ENCODE measurements at places on chromosomes 12 and 14. TPM values are rescaled to one million over a fixed set of nuclear protein-coding genes. Genes with fewer than 3 reads are reported as not detected.

DNA sequence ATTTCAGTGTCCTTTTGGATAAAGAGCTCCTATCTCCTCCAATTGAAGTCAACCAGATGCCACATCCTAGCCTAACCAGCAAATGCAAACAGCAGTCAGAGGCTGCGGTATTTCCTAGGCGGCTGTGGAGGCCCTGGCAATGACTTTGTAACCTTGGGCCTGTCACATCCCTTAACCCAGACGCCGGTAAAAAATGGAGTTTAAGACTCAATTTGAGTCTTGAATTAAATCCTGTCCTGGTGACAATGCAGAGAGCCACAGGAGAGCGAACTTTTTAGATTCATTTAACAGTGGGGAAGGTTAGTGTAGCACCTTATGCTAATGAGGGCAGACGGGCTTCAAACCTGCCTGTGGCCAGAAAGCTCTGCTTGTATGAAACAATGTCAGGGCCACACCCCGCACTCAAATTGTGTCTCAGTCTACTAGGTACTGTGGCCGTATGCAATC, 1.3 kb downstream of the C12orf75 start:
- H3K27ac ChIP-seq: peak overlapping the region; percentile 74
- DNase-seq: no peak
- peak overlapping the region; percentile 70 for H3K4me3 ChIP-seq
- no peaks in the 10 kb centered on the region for H3K36me3 ChIP-seq

RD3L gene
- total RNA-seq: not detected

HOXC6 gene
- not detected for total RNA-seq

KLRK1 gene
- 1.1 TPM for total RNA-seq

GRCh38 chr12:1357711-1358110, 236.7 kb downstream of the FBXL14 start:
- H3K27me3 ChIP-seq: no peaks in the 10 kb centered on the region
- no peaks in the 10 kb centered on the region for H3K36me3 ChIP-seq
- DNase-seq: no peak
- peaks cover 15% of the 10 kb centered on the region for H3K4me1 ChIP-seq

DNA sequence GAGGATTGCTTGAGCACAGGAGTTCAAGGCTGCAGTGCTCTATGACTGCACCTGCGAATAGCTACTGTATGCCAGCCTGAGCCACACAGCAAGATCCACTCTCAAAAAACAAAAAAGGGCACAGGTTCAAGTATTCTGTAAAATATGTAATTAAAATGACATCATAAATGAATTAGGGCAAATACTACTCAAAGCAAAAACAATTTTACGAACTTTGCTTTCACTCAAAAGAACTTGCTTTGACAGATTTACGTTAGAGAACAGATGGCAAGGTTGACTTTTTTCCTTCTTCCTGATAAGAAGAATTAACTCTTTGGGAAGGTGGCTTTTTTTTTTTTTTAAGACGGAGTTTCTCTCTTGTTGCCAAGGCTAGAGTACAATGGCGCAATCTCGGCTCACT, 44.0 kb upstream of the EAPP start:
- peaks cover 27% of the 10 kb centered on the region for H3K36me3 ChIP-seq
- no peaks in the 10 kb centered on the region for H3K4me1 ChIP-seq
- no peaks in the 10 kb centered on the region for H3K27me3 ChIP-seq
- H3K27ac ChIP-seq: no peak overlapping the region
- no peak for DNase-seq

PXN gene
- 151 TPM for total RNA-seq

- no peaks in the 10 kb centered on the region for H3K36me3 ChIP-seq
- H3K27ac ChIP-seq: no peak overlapping the region
- DNase-seq: no peak
- H3K4me1 ChIP-seq: no peaks in the 10 kb centered on the region
These were observed 187.4 kb downstream of the C12orf42 start for GRCh38 chr12:103308396-103308795.

DNA sequence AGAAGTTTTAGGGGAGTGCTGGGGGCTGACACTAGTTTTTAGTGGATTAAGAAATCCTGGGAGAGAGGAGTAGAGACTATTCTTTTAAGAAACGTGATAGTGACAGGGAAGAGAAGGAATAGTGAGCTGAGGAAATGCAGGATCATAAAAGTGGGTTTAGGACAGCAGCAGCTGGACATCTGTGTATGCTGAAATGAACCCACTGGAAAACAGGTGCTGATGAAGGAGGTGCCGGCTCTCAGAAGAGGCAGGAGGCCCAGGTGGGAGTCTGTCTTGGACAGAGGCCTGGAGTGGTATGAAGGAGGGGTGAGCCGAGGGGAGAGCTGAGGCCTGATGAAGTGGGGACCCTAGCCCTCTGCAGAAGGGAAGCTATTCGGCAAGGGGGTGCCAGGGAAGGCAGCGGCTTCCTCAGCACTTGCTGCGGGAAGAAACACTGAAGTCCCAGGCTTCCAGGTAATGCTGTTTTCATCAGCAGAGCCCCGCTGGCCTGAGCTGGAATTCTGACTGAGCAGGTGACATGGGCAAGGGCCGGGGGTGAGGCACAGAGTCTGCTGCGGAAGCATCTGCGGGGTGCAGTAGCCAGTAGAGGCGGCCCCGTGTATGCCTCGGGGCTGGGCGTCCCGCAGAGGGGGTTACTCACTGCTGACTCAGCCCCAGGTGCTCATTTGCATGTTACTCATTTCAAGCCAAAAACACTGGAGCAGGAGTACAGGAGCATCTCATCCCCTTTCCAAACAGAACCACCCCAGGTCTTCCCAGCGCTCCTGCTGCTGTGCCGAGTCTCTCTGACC, 89.7 kb downstream of the TMCC3 start:
- H3K4me3 ChIP-seq: no peak overlapping the region
- H3K36me3 ChIP-seq: no peaks in the 10 kb centered on the region
- H3K27ac ChIP-seq: peak overlapping the region; percentile 31
- DNase-seq: peak; percentile 77
- H3K4me1 ChIP-seq: peaks cover 19% of the 10 kb centered on the region
- H3K27me3 ChIP-seq: peaks cover 19% of the 10 kb centered on the region

GRCh38 chr12:113184098-113184899, 979 bp downstream of the DDX54 start:
- DNase-seq: peak; percentile 76
- H3K4me3 ChIP-seq: peak overlapping the region; percentile 86
- peaks cover 11% of the 10 kb centered on the region for H3K36me3 ChIP-seq
- H3K4me1 ChIP-seq: peaks cover 6% of the 10 kb centered on the region
- no peaks in the 10 kb centered on the region for H3K27me3 ChIP-seq
- peak overlapping the region; percentile 97 for H3K27ac ChIP-seq

- H3K27me3 ChIP-seq: peaks cover 2% of the 10 kb centered on the region
- H3K27ac ChIP-seq: no peak overlapping the region
- H3K36me3 ChIP-seq: no peaks in the 10 kb centered on the region
- DNase-seq: peak; percentile 59
- no peak overlapping the region for H3K4me3 ChIP-seq
These were observed 126.7 kb upstream of the CCDC196 start for GRCh38 chr14:66359500-66359899.

GRCh38 chr12:70221626-70222025, 21.6 kb upstream of the CNOT2 start:
- H3K4me1 ChIP-seq: no peaks in the 10 kb centered on the region
- H3K27ac ChIP-seq: no peak overlapping the region
- DNase-seq: no peak
- no peaks in the 10 kb centered on the region for H3K36me3 ChIP-seq

- no peaks in the 10 kb centered on the region for H3K27me3 ChIP-seq
- no peaks in the 10 kb centered on the region for H3K36me3 ChIP-seq
- no peaks in the 10 kb centered on the region for H3K4me1 ChIP-seq
- DNase-seq: no peak
- H3K27ac ChIP-seq: no peak overlapping the region
These were observed 65.6 kb upstream of the FUT8 start for GRCh38 chr14:65346895-65347294.

STYX gene
- 24.3 TPM for total RNA-seq

GRCh38 chr12:20482491-20483054, 114.2 kb downstream of the PDE3A start:
- no peak overlapping the region for H3K27ac ChIP-seq
- H3K4me3 ChIP-seq: no peak overlapping the region
- no peak for DNase-seq
- H3K27me3 ChIP-seq: no peaks in the 10 kb centered on the region
- no peaks in the 10 kb centered on the region for H3K36me3 ChIP-seq

GRCh38 chr14:68637106-68638021, 155.5 kb downstream of the ZFP36L1 start:
- H3K36me3 ChIP-seq: no peaks in the 10 kb centered on the region
- DNase-seq: peak; percentile 57
- no peaks in the 10 kb centered on the region for H3K27me3 ChIP-seq
- no peak overlapping the region for H3K4me3 ChIP-seq

CCDC197 gene
- not detected for total RNA-seq

DNA sequence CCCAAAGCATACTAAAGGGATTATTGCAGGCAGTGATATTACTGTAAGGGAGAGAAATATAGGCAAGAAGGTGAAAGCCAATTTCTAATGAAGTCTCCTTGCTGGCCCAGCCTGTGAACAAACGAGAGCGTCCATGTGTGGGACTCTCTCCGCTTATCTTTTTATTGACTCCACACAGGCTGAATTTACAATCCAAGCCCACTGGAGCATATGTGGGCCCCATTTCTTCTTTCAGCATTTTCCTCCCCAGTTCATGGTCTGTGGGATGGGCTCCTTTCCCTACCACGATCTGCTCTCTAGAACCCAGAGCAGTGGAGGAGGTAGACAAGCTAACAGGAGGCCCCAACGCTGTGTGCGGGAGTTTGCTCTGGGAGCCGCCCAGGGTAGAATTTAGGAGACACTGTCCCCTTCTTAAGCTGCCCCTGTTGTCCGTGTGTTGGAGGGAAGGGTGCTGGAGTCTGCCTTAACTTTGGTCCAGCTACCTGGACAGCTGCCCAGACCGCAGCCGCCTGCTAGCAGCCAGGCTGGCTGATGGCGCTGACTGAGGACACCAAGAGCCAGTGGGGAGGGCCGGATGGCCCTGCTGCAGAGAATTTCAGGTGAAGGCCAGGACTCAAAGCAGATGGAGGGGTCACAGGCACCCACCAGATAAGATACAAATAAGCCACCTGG, 3.2 kb upstream of the HOXC11 start:
- DNase-seq: no peak
- H3K4me1 ChIP-seq: no peaks in the 10 kb centered on the region
- H3K4me3 ChIP-seq: no peak overlapping the region
- H3K27me3 ChIP-seq: peaks cover 99% of the 10 kb centered on the region
- H3K27ac ChIP-seq: no peak overlapping the region

CACNA2D4 gene
- total RNA-seq: 0.26 TPM

PLCZ1 gene
- not detected for total RNA-seq

DNA sequence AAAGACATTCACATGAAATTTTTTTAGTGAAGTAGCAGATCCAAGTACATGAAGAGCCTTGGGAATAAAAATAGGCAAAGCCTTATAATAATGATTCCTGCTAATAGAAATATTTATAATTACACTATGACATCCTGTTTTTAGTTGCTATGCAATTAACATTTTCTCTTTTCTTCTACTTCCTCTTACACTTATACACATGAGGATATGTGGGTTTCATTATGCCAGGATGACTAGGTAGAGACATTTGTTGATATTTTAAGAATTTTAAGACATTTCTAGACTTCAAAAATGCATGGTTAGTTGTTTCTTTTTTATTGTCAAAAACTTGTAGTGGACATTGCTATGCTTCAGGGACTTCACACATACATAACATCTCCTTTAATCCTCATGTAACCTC, 326.8 kb downstream of the SYT1 start:
- no peak overlapping the region for H3K27ac ChIP-seq
- H3K36me3 ChIP-seq: no peaks in the 10 kb centered on the region
- H3K4me3 ChIP-seq: no peak overlapping the region
- no peaks in the 10 kb centered on the region for H3K27me3 ChIP-seq

MYH7 gene
- not detected for total RNA-seq

AMHR2 gene
- not detected for total RNA-seq

- no peaks in the 10 kb centered on the region for H3K36me3 ChIP-seq
- peaks cover 4% of the 10 kb centered on the region for H3K27me3 ChIP-seq
- H3K4me3 ChIP-seq: no peak overlapping the region
- H3K27ac ChIP-seq: no peak overlapping the region
- no peaks in the 10 kb centered on the region for H3K4me1 ChIP-seq
- DNase-seq: no peak
These were observed 73.3 kb downstream of the NDUFA12 start for GRCh38 chr12:94930216-94930654.

GRCh38 chr12:126907900-126908764, 1358.8 kb upstream of the TMEM132C start:
- H3K36me3 ChIP-seq: no peaks in the 10 kb centered on the region
- H3K27ac ChIP-seq: no peak overlapping the region
- no peaks in the 10 kb centered on the region for H3K27me3 ChIP-seq
- no peak overlapping the region for H3K4me3 ChIP-seq
- H3K4me1 ChIP-seq: no peaks in the 10 kb centered on the region
- no peak for DNase-seq

NXPH4 gene
- 22.3 TPM for total RNA-seq

DNA sequence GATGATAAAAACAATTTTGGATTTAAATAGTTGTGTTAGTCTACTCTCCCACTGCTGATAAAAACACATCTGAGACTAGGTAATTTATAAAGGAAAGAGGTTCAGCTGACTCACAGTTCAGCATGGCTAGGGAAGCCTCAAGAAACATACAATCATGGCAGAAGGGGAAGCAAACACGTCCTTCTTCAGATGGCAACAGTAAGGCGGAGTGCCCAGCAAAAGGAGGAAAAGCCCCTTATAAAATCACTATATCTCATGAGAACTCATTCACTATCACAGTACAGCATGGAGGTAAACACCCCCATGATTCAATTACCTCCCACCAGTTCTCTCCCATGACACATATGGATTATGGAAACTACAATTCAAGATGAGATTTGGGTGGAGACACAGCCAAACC, 632.1 kb downstream of the SLC16A7 start:
- no peak overlapping the region for H3K4me3 ChIP-seq
- DNase-seq: no peak
- no peaks in the 10 kb centered on the region for H3K36me3 ChIP-seq

TAS2R31 gene
- 2.2 TPM for total RNA-seq

GRCh38 chr14:47929334-47929733, 253.9 kb upstream of the MDGA2 start:
- DNase-seq: no peak
- no peak overlapping the region for H3K27ac ChIP-seq
- no peak overlapping the region for H3K4me3 ChIP-seq
- no peaks in the 10 kb centered on the region for H3K36me3 ChIP-seq
- H3K27me3 ChIP-seq: no peaks in the 10 kb centered on the region

DNA sequence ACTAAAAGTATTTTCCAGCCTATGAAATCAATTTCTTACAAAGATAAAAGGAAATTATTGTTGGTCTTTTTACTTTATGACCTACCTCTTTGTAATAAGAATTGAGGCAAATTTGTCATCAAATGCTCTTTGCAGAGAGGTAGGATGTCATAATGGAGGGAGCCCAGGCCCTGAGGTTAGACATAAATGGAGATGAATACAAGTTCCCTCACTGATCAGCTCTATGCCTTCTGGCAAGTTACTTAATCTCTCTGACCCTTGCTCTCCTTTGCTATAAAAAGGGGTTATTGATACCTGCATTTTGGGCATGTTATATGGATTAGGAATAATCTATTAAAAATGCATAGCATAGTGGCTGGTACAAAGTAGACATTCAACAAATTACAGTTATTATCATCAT, 146.9 kb upstream of the KRR1 start:
- H3K4me3 ChIP-seq: no peak overlapping the region
- H3K36me3 ChIP-seq: no peaks in the 10 kb centered on the region

Data from astrocyte (in vitro differentiated cells and primary cell).